RWPE1 (cell line): ENCODE measurements at places on chromosomes 5 and 9.

- no peak for DNase-seq
These were observed 10.9 kb upstream of the RIMOC1 start for GRCh38 chr5:41893074-41893851.

DNA sequence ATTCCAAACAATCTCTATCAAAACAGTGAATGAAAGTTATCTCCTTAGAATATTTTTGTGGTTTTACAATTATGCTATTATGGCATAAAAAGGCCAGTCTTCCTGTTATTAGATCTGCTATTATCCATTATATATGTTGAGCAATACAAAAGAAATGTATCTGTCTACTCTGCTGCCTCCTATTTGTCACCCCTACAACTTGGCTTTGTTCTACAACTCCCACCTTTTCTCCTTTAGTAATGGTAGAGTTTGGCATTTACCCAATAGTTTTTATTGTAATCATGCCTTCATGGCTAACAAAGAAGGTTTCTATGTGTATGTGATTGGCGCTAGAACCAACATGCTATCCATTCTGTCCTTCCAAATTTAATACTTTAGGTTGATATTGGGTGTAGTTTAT lies 189.2 kb upstream of the PRDM9 start:
- DNase-seq, result no peak

- DNase-seq, result no peak
These were observed 33.8 kb upstream of the NEURL1B start for GRCh38 chr5:172607213-172607793.

GRCh38 chr5:36304095-36304805 lies 2.5 kb upstream of the RANBP3L start:
- DNase-seq, result no peak

DNA sequence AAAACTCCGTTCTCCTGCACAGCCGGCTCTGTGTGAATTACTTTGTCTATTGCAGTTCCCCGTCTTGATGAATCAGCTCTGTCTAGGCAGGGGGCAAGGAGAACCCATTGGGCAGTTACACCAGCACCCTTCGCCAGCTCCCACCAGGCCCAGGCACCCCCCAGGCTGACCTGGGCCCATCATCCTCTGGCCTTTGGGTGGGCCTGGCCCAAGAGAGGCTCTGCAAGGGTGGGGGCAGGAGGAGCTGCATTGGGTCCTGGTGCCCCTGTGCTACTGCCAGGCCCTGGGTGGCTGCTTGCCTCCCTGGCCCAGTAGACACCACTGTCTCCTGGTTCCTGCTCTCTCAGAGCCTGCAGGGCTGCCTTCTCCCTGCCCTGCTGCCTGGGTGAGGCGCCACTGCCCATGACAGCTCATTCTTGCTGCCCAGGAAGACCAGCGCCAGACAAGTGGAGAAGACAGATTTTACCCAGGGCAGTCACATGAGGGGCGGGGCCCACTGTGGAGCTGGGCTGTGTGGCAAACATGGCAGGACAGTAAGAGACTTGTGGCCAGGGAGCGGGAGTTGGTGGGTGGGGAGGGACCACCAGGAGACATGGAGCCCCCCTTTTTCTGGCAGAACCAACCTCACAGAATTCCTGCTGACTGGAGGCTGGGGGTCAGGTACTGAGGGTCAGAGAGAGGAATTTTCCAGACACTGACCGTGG lies 67.2 kb downstream of the MRPL36 start:
- no peak for DNase-seq

DNA sequence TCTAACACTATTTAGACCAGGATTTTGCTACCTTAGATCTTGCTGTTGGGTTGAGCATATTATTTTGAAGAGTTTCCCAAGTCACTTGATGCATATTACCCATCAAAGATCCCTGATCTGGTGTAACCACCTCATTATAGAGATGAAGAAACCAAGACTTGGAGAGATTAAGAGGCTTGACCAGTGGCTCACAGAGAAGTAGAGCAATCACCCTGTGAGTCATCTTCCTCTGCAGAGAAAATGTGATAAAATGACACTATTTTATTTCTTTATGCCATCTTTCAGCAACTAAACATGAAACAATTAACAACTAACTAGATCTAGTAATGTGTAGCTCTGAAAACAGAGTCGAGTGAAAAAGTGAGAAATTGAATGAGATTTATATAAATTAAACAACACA lies 76.1 kb downstream of the KIF4B start:
- no peak for DNase-seq

- DNase-seq, result no peak
These were observed 1.3 kb downstream of the SLC6A3 start for GRCh38 chr5:1443991-1444360.

GRCh38 chr5:25823330-25823873 lies 1178.6 kb upstream of the CDH10 start:
- no peak for DNase-seq

GRCh38 chr9:88218726-88219125 lies 80.5 kb upstream of the SPATA31C2 start:
- no peak for DNase-seq

GRCh38 chr5:157187046-157187754 lies 6.6 kb downstream of the ITK start:
- no peak for DNase-seq

GRCh38 chr5:159804121-159804520 lies 112.2 kb upstream of the ADRA1B start:
- DNase-seq, result no peak

GRCh38 chr9:32571969-32572899 lies 725 bp downstream of the NDUFB6 start:
- peak; percentile 94 for DNase-seq

GRCh38 chr5:169128679-169129078 lies 172.3 kb downstream of the SLIT3 start:
- no peak for DNase-seq
